Epithelial cell of umbilical artery (primary cell): ENCODE measurements at places on chromosomes 13 and 19. TPM values are rescaled to one million over a fixed set of nuclear protein-coding genes. Genes with fewer than 3 reads are reported as not detected.

SPRY2 gene
- 11.7 and 26.3 TPM in 2 replicates for total RNA-seq

ZNF816 gene
- 11.0 and 16.4 TPM in 2 replicates for total RNA-seq

MAP4K1 gene
- total RNA-seq: 0.15 TPM in 1 of 2 replicates, not detected in the other

RBM26 gene
- 15.9 and 26.7 TPM in 2 replicates for total RNA-seq

CEACAM16 gene
- total RNA-seq: not detected in 2 replicates

GJB2 gene
- not detected in 2 replicates for total RNA-seq

PABPC3 gene
- under 0.01 TPM in 1 of 2 replicates, not detected in the other for total RNA-seq

RRAS gene
- 43.5 and 48.4 TPM in 2 replicates for total RNA-seq

CYSLTR2 gene
- total RNA-seq: under 0.01 and 0.30 TPM in 2 replicates

GIPR gene
- 0.15 TPM in 1 of 2 replicates, not detected in the other for total RNA-seq

RAB20 gene
- 2.4 and 2.6 TPM in 2 replicates for total RNA-seq

IZUMO2 gene
- total RNA-seq: not detected in 2 replicates

MAMSTR gene
- total RNA-seq: 0.32 TPM in 1 of 2 replicates, not detected in the other

MRI1 gene
- 46.4 and 65.0 TPM in 2 replicates for total RNA-seq

SPTBN4 gene
- total RNA-seq: under 0.01 TPM in 1 of 2 replicates, not detected in the other

PEAK3 gene
- total RNA-seq: not detected in 2 replicates

IGFL1 gene
- total RNA-seq: not detected in 2 replicates
